Endothelial cell (in vitro differentiated cells): ENCODE measurements at places on chromosomes 2 and 18.

DNA sequence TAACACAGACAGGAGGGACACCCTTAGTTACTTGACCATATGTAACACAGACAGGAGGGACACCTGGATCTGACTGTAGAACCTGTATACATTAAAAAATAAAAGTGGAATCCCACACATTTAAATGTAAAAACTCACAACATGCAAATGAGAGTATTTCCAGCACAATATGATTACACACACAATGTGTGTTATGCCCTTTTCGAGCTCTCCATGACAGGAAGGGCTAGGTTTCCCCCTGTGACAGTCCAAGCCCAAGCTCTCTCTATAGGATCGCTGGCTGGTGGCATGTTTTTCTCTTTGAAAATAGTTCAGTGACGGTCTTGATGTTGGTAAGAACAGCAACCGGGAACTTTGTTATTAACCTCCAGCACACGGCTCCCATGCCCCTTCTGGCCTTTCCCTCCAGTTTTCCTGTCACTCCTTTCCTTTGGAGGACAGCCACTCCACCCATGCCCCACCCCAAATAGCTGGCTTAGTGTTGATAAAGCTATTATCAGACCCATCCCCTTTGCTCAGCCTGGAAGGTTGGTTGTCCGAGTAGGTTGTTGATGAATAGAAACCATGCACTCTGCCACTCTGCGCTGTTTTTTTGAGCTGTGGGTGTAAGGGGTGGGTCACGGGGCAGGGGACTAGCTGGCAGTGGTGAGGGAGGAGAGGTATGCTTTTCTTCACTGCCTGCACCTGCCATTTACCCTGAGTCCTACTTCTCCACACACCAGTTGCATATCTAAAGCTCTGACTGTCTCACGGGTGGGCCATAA lies 2.7 kb downstream of the RASGRP3 start:
- DNase-seq: no peak

DNA sequence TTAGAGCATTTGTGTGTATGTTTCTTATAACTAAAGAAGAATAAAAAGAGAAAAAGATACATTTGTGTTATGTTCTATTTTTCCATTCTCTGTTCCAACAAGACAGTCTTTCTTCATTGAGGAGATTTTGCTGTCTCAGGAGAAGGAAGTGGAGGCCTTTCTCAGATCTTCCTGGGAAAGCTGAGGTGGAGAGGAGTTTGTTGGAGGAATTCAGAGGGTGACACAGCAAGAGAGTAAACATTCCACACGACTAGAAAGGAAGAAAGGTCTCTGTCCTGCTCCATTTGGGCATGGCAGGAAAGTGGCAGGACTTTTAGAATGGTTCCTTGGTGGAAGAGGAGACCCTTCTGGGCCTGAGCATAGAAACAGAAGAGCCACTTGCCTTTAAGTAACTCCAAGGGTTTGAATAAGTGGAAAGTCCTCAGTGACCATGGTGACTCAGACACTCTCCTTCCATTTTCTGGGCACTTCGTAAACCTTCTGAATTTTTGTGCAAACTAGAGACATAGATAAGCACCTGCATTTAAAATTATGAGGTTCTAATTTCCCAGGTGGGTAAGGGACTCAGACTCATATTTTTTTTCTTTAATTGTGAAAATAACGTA lies 52.3 kb upstream of the COL5A2 start:
- no peak for DNase-seq

- no peak for DNase-seq
Measured at GRCh38 chr2:46187112-46187618, 110.0 kb upstream of the EPAS1 start.

GRCh38 chr2:225103737-225104141 lies 61.5 kb upstream of the DOCK10 start:
- no peak for DNase-seq

- DNase-seq: no peak
Measured at GRCh38 chr2:17059458-17059857, 393.8 kb upstream of the CYRIA start.

DNA sequence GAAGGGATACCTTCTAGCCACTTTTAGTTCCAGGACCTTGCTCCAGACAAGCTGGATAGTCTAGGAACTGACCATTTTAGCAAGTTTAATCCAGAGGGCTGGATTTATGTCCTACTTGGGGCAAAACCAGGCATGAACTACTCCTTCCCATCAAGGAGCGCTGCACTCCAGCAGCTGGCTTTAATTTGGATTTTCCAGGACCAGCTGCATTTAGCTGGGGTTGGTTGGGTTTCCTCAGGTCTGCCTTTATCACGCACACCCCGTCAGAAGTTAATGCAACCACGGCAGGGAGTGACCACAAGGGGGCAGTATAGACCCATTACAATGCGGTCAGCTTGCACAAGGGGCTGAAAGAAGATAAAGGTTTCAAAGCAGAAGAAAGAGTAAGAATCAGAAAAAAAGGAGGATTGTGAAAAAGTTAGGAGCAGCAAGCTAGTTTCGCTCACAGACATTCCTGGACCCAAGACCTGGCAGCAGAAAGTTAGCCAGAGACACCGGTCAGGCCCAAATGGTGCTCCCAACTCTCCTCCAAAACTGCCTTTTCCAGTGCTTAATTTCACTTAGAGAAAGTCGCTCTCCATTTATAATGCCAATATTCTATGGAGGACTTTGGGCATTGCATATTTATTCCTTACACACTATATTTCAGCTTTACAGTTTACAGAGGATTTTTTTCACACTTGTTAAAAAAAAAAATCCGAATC lies 40.1 kb downstream of the SLC4A1AP start:
- DNase-seq: peak; percentile 86

DNA sequence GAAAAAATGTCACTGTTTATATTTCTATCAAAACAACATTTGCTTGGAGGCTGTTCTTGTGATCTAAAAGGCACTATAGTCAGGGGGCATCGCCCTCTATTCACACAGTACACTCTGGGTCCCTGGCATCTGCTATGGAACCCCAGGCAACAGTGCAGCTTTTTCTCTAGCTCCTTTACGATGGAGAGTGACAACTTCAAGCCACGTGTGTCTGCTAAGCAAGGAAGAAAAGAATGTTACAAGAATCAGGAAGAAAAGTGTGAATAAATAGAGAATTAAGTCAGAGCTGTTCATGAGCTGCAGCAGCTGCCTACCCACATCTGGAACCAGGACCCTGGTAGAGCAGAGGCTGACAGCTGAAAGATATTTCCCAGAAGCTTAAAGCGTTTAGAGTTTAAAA lies 11.2 kb downstream of the RND3 start:
- DNase-seq: no peak

- DNase-seq: no peak
Measured at GRCh38 chr2:39216346-39217191, 27.2 kb downstream of the CDKL4 start.

DNA sequence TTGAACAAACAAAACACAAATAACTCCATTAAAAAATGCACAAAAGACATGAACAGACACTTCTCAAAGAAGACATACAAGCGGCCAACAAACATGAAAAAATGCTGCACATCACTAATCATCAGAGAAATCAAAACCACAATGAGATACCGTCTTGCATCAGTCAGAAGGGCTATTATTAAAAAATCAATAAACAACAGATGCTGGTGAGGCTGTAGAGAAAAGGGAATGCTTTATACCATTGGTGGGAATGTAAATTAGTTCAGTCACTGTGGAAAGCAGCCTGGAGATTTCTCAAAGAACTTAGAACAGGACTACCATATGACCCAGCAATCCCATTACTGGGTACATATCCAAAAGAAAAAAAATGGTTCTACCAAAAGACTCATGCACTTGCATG lies 37.8 kb downstream of the GPR155 start:
- DNase-seq: no peak

GRCh38 chr2:196174404-196174803 lies 3.0 kb upstream of the STK17B start:
- DNase-seq: no peak

- DNase-seq: no peak
Measured at GRCh38 chr2:192064459-192064858, 130.3 kb downstream of the TMEFF2 start.

GRCh38 chr2:163656622-163657280 lies 79.1 kb downstream of the FIGN start:
- DNase-seq: no peak

- no peak for DNase-seq
Measured at GRCh38 chr2:203061346-203061745, 46.7 kb downstream of the NBEAL1 start.

DNA sequence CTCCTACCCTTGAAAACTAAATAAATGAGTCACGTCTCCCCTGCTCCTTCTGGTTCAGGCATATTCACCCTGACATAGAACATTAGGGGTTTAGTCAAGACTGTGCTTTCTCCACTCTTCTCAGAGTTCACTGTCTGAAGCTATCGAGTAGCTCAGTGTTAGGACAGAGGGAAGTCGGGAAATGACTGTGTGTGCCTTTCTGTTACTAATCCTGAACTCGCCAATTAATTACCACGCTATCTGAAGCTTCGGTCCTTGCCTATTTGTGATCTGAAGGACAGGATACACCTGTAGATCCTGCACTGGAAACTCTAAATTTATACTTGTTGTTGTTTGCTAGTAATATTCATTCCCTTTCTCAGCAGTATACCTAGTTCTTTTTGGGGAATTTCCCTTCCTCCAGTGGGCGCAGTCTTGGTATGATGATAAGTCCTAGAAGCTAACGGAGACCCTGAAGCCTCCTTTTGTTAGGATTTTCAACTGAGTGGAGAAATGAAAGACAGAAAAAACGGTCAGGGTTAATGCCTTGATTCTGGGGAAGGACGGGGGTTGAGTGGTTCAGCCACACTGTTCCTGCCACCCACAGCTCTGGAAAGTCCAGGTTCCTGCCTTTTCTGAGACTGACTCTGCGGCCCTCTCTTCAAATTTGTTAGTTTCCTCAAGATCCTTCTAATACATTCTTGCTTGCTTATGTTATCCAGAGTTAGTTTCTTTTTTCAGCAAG lies 218.0 kb downstream of the DLGAP1 start:
- DNase-seq: no peak

DNA sequence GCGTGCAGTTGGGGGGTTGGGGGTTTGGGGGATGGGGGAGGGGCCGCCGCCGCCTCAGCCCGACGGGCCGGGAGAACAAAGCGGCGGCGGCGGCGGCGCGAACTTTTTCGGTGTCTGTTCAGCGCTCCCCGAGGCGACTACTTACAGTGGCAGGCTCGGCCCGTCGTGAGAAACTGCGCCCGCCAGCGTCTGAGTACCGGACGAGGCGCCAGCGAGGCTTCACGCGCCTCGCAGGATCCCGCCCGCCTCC lies 172 bp downstream of the PRKD3 start:
- no peak for DNase-seq
